ENCODE measurements at places on chromosomes 1 and 21. TPM values are rescaled to one million over a fixed set of nuclear protein-coding genes. Genes with fewer than 3 reads are reported as not detected.

AGT gene
- total RNA-seq = 0.14 TPM

C1QA gene
- not detected for total RNA-seq

KLHDC9 gene
- 0.66 TPM for total RNA-seq

PLPP3 gene
- total RNA-seq = 13.7 TPM

LRRC71 gene
- total RNA-seq = 0.14 TPM

C1QTNF12 gene
- total RNA-seq = 0.44 TPM

BSND gene
- not detected for total RNA-seq

FALEC gene
- total RNA-seq = not detected

CHI3L1 gene
- total RNA-seq = 896 TPM

ADCY10 gene
- 0.22 TPM for total RNA-seq

KIF26B gene
- total RNA-seq = 45.3 TPM

CACNA1S gene
- total RNA-seq = not detected

PDE9A gene
- 1.7 TPM for total RNA-seq

SLC35F3 gene
- 1.9 TPM for total RNA-seq

KRTAP20-3 gene
- not detected for total RNA-seq

SELP gene
- 0.22 TPM for total RNA-seq

GBP3 gene
- 38.3 TPM for total RNA-seq

REG4 gene
- not detected for total RNA-seq

CIART gene
- total RNA-seq = 3.4 TPM

CCDC27 gene
- not detected for total RNA-seq

ZNF683 gene
- not detected for total RNA-seq

FMO3 gene
- total RNA-seq = not detected

IKBKE gene
- 51.4 TPM for total RNA-seq

FHAD1 gene
- total RNA-seq = not detected

RNU1-1 gene
- under 0.01 TPM for total RNA-seq

Data from placental pericyte (primary cell).